Activated CD4-positive, alpha-beta T cell treated with anti-CD3 and anti-CD28 coated beads for 36 hours (primary cell): ENCODE measurements at places on chromosomes 3 and 15. TPM values are rescaled to one million over a fixed set of nuclear protein-coding genes. Genes with fewer than 3 reads are reported as not detected.

DNA sequence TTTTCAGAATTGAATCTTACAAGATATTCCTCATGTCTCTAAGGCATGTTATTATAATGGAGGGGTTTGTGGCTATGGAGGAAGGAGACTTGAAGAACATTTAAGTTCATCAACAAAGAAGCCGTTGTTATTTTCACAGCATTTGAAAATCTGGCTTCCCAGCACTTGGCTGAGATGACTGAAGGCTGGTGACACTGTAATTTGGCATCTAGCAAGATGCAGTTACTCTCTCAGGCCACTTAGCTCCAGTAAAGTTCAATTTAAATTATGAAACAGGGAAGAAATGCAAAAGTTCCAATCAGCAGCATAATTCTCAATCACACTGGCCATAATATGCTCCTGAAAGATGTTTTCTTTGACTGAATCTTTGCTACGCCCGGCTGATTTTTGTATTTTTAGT lies 139.4 kb upstream of the NUDT16 start:
- no peaks in the 10 kb centered on the region for H3K36me3 ChIP-seq
- H3K27ac ChIP-seq, result no peak overlapping the region
- no peaks in the 10 kb centered on the region for H3K4me1 ChIP-seq
- no peaks in the 10 kb centered on the region for H3K27me3 ChIP-seq

DNA sequence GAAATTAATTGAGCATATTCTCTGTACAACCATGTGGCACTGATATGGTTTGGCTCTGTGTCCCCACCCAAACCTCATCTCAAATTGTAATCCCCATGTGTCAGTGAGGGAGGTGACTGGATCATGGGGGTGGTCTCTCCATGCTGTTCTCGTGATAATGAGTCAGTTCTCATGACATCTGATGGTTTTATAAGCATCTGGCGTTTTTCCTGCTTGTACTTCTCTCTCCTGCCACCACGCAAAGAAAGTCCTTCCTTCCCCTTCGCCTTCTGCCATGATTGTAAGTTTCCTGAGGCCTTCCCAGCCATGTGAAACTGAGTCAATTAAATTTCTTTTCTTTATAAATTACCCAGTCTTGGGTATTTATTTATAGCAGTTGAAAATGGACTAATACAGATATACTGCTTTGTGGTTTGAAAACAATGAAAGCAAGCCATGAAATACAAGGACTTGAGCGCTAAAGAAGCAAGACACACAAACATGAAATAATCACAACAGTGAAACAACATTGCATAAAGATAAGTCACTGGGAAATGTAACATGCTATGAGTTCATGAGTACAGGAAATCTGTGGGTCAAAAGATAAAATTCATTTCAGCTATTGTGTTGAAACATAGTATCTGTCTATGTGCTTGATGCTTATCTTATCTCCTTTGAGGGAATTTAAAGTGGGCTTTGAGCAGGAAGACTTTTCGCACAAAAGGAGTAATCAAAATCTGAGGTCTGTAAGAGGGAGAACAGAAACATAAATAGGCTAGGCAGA lies 288.7 kb downstream of the GBE1 start:
- no peak overlapping the region for H3K4me3 ChIP-seq
- H3K27me3 ChIP-seq, result no peaks in the 10 kb centered on the region
- H3K36me3 ChIP-seq, result no peaks in the 10 kb centered on the region
- H3K4me1 ChIP-seq, result no peaks in the 10 kb centered on the region
- DNase-seq, result no peak

DNA sequence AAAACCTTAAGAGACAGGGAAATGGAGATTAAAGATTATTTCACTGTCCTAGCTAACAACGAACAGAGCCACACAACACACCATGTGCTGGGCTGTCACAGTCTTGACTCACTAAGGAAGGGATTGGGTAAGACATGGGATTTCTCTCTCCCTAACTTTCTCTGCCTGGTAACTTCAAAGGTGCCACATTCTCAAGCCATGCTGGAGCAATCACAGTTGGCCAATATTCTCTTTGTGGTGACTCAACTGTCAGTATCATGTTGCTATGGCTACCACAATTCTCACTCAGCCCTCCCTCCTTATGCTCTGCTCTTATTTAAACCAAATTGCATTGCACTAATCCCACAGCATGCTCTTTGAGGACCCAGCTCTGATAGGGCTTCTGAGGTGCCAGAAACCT lies 74.0 kb downstream of the OXNAD1 start:
- H3K4me1 ChIP-seq, result peaks cover 62% of the 10 kb centered on the region
- peak; percentile 35 for DNase-seq
- peaks cover 44% of the 10 kb centered on the region for H3K36me3 ChIP-seq
- no peaks in the 10 kb centered on the region for H3K27me3 ChIP-seq

The CSTA gene
- total RNA-seq, result not detected

DNA sequence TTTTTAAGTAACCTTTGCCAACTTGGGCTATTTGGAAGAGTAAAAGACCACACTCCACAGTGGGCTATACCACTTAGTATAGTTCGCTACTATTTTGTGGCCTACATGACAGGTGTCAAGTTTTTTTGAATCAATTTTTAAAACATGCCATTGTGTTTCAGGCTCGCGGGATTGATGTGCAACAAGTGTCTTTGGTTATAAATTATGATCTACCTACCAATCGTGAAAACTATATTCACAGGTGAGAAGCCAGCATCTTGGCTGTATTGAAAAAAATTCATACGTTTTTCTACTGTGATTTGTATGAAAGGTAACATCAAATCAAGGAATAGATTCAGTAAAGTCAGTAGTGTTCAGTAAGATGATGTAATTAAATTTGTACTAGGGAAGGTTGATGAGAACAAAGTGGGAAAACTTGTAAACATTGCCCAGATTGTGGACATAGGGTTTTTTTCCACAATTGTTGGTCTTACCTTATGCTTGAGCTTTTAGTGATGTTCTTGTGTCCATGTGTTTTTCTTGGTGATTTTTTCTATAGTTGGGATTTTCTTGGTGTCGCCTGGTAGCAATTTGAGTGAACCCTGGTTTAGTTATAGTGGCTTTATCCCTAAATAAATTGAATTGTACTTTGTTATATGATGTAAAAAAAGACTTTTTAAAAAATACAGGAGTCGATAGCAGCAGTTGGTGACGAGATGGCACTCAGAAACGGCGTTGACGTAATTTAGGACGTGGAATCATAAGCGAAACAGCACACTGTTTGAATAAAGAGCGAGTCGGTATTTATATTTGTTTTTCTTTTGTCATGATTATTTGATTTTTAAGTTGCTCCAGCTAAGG lies 4.5 kb downstream of the EIF4A2 start:
- peaks cover 84% of the 10 kb centered on the region for H3K36me3 ChIP-seq
- no peak for DNase-seq
- no peaks in the 10 kb centered on the region for H3K27me3 ChIP-seq
- H3K4me1 ChIP-seq, result peaks cover 45% of the 10 kb centered on the region
- H3K4me3 ChIP-seq, result peak overlapping the region; percentile 100

The IP6K2 gene
- total RNA-seq, result 39.4 TPM

DNA sequence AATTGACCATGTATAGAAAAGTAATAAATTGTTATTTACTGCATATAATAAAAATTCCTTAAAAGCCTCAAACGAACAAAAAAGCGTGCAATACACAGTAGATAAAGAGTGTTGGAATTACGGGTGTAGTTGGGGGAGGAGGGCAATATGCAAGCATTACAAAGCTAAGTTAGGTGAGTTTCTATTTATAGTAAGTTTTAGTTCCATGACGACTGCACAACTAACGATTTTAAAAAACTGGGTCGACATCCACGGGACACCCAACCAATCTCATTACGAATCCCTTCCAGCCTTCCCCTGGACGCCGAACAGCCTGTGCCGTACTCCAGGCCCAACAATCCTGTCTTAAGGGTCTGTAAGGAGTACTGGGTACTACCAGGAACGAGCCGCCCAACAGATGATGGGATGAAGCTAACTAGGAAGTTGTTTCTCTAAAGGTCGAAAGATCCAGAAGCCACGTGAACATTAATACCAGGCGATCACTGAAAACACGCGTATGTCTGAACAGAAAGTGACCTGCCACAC lies 677 bp downstream of the POLQ start:
- peak overlapping the region; percentile 91 for H3K4me3 ChIP-seq
- H3K4me1 ChIP-seq, result peaks cover 4% of the 10 kb centered on the region
- DNase-seq, result peak; percentile 29
- H3K36me3 ChIP-seq, result peaks cover 27% of the 10 kb centered on the region
- peak overlapping the region; percentile 81 for H3K27ac ChIP-seq
- H3K27me3 ChIP-seq, result no peaks in the 10 kb centered on the region

DNA sequence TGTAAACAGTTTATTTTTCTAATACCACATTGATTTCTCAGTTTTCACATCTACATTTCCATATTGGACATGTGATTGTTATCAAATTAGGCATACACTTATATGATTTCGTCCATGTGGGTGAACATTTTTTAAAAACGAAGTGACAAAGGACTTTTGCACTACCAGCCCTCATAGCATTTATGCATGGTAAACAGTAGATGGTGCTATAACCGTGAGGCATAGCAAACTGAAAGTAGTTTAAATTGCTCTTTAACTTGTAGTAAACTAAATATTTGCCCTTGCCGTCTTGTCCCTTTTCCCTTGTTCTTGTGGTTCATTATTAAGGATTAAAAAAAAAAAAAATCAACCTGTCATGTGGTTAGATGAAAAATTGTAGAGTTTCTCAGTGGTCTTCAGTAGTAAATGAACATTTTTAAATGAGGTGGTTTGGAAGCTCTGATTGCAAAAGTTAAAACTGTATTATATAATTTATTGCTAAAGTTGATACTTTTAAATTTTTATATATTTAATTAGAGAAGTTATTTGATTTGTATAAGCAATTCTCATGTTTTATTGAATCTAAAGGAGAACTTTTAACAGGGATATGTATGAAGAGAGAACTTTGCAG lies 24.0 kb downstream of the STX19 start:
- H3K4me1 ChIP-seq, result peaks cover 2% of the 10 kb centered on the region
- H3K27me3 ChIP-seq, result no peaks in the 10 kb centered on the region
- no peak for DNase-seq

DNA sequence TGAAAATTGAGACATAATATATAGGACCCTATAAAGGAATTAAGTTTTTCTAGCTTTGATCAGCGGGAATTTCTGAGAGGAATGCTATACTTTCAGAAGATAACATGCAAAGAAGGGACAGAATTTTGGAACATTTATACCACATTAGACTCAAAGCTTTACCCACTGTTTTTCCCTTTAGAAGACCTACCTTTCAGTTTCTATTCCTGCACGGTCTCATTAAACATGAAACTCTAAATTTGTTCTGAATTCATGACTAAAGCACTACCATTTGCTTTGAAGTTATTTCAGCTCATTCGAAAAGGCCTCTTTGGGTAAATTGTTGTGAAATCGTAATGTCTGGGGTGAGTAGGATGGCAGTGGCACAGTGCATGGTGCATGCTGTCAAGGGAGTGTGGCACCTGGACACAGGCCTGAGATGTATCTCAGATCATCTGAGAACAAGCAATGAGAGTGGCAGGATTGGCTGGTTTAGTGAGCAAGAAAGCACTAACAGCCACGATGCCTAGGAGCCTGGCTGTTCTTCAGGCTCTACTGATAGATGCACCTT lies 42.5 kb downstream of the CHCHD4 start:
- H3K27me3 ChIP-seq, result peaks cover 14% of the 10 kb centered on the region
- DNase-seq, result peak; percentile 50
- peaks cover 5% of the 10 kb centered on the region for H3K36me3 ChIP-seq
- peak overlapping the region; percentile 37 for H3K27ac ChIP-seq
- peaks cover 12% of the 10 kb centered on the region for H3K4me1 ChIP-seq

- H3K4me1 ChIP-seq, result no peaks in the 10 kb centered on the region
- no peak overlapping the region for H3K27ac ChIP-seq
- H3K27me3 ChIP-seq, result peaks cover 24% of the 10 kb centered on the region
- DNase-seq, result no peak
- no peak overlapping the region for H3K4me3 ChIP-seq
These were observed 31.1 kb upstream of the BLOC1S6 start for GRCh38 chr15:45555934-45556608.

DNA sequence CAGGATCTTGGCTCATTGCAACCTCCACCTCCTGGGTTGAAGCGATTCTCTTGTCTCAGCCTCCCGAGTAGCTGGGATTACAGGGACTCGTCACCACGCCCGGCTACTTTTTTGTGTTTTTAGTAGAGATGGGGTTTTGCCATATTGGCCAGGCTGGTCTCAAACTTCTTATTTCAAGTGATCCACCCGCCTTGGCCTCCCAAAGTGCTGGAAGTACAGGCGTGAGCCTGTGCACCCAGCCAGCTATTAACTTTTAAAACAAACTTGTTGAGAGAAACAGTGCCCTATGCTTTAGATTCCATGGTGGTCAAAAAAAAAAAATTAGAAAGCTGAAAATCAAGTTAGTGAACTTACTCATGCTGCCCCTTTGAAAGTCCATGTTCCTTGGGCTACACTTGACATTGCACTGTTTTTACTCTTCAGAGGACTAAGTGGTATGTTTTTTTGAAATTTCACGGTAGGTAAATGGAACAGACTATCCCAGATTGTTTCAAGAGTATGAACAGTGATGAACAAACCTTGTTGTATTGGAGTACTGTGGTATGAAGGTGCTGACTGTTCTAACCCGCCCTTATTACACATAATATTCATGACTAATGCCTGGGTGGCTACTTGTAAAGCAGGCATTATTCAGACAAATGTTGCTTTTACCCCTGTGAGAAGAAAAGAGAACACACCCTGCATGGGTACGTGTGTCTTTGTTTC lies 206.9 kb downstream of the KLHL25 start:
- H3K36me3 ChIP-seq, result peaks cover 46% of the 10 kb centered on the region
- H3K4me3 ChIP-seq, result no peak overlapping the region
- H3K27me3 ChIP-seq, result no peaks in the 10 kb centered on the region
- DNase-seq, result no peak

The ECE2 gene
- total RNA-seq, result not detected
